Thyroid gland (tissue), 4 donors: ENCODE measurements at places on chromosomes 12 and 14. TPM values are rescaled to one million over a fixed set of nuclear protein-coding genes. Genes with fewer than 3 reads are reported as not detected.

DNA sequence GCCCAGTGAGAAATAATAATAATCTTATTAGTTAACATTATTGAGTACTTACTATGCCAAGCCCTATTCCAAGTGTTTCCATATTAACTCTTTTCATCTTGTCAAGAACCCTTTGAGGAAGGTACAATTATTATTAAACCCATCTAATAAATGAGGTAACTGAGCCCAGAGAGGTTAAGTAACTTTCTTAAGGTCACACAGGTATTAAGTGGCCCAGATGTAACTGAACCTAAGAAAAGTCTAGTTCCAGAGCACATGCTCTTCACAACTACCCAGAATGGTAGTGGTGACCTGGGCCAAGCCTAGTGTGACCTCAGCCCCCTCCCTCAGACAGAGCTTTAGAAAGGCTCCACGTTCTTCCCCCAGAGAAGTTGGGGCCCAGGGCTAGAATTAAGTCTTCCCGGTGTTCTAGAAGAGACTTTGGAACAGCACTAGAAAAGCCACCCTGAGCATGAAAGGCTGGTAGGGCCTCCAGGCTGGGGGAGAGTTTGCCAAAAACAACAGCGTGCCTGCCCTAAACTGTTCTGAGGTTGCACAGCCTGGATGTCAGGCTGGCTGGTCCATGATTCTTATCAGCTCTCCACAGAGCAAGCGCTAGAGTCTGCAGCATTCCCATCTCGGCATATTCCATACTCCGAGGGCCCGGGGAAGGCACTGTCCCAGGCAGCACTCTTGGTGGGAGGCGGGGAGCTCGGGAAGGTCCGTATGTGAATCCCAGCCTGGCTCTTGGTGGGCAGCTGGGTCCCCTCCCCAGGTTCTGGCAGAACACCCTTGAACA lies 41.3 kb upstream of the CTDSP2 start:
- peak; percentile 14 for DNase-seq
- H3K27me3 ChIP-seq, result no peaks in the 10 kb centered on the region
- no peak overlapping the region for H3K27ac ChIP-seq
- H3K4me3 ChIP-seq, result no peak overlapping the region

GRCh38 chr14:53711205-53711604 lies 245.4 kb downstream of the BMP4 start:
- DNase-seq, result no peak
- H3K27ac ChIP-seq, result no peak overlapping the region
- no peaks in the 10 kb centered on the region for H3K36me3 ChIP-seq
- no peak overlapping the region for H3K4me3 ChIP-seq

GRCh38 chr14:53526200-53526599 lies 373.1 kb upstream of the DDHD1 start:
- no peaks in the 10 kb centered on the region for H3K36me3 ChIP-seq
- no peak overlapping the region for H3K4me3 ChIP-seq

TNFAIP2 gene
- total RNA-seq, result 30.9 TPM
